Lung microvascular endothelial cell (primary cell): ENCODE measurements at places on chromosomes 7 and 10. TPM values are rescaled to one million over a fixed set of nuclear protein-coding genes. Genes with fewer than 3 reads are reported as not detected.

DNA sequence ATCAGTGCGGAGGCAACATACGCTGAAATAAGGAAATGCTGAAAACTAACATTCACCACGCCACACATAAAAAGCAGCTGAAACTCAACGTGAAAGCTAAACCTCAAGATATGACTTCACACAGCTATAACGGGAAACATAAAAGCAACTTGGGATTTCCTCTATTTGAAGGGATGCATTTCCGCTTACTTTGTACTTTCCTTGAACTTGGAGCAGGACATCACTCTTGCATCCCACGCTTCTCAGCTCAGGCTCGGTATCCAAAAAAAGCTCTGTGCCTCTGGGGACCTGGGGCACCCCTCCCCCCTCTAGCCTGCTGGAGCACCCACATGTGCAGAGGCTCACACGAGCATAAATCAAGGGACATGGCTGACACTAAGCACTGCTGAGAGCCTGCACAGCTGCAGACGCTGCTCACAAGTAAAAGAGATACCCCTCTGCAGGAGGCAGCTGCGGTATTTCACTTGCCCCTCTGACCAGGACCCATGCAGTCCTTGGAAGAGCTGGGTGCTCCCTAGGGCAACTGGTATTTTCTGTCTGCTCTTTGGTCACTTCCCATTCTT lies 34.2 kb downstream of the PARD3 start:
- DNase-seq, result no peak

Gene VSTM4
- 0.22 and 1.6 TPM in 2 replicates for total RNA-seq

DNA sequence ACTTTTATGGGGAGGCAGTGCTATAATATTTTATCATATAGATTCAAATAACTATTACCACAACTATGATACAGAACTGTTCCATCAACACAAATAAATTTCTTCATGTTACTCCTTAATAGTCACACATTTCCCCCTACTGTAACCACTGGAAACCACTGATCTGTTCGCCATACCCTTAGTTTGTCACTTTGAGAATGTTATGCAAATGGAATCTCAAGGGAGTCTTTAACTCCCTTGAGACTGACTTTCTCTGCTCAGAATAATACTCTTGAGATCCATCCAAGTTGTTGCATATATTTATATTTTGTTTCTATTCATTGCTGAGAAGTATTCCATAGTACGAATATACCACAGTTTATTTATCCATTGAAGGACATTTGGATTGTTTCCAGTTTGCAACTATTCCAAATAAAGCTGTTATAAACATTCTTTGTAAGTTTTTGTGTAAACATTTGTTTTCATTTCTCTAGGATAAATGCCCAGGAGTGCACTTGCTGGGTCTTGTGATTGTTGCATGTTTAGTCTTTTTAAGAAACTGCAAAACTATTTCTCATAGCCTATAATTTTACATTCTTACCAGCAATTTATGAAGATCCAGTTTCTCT lies 19.7 kb upstream of the PON2 start:
- no peak for DNase-seq

DNA sequence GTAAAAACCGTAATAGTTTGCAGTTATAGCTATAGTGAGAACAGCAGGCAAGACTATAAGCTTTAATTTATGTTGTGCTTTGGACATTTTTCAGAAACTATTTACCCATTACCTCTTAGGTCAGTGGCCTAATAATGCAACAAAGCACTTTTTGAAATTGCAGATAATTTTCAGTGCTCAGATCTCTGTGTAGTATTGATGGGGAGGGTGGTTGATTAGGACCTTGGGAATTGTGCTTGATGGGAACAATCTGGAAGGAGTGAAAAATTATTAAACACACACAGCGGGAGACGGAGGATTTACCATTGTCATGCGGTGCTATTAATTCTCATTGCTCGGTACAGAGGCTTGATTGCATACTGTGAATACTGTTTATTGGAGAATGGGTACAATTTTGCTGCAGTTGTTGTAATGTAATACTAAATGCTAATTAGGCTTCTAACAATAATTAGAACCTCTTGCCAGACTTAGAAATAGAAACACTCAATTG lies 304.8 kb downstream of the LRMDA start:
- no peak for DNase-seq

Gene UTF1
- not detected in 2 replicates for total RNA-seq

Gene ASB15
- not detected in 2 replicates for total RNA-seq

DNA sequence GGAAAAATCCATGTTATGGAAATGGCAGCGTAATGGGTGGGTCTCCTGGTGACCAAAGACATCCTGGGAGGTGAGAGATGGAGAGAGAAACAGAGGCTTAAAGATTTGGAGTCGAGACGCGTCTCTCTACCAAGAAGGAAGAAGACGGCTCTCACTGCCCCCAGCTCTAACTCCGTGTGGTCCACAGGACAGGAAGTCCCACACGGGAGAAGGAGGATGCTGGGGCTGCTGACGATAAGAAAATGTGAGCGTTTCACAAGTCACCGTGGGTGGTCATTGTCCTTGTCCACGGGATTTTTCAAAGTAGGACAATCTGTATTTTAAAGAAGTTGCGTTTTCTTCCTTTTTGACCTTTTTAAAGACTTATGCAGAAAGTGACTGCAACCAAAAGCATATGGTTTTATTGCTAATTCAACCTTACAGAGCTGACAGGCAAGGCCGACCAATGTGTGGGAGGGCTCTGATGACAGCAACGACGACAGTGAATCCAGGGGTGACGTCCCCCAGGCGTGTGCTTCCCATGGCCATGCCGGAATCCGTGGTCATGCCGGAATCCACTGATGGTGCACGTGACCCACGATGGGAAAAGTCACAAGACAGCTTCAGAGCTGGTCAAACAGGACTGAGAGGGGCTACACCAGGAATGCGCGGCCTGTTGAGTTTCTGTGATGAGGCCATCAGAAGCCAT lies 341.2 kb downstream of the PTPRN2 start:
- no peak for DNase-seq

DNA sequence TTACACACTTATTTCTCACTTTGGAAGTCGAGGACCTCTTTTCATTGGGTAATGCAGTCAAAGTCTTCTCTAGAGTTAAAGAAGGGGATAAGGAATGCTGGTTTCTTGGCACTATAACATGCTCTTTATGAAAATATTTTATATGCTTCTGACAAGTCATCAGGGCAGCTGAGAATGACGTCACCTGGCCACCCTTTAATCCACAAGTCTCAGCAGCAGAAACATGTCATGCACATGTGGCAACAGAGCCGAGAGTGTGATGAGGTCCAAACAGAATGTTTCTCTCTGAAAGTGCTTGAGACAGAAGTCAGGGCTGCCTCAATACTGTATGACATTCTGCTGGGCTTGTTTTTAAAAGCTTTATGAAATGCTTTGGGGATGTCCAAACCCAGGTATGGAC lies 63.5 kb upstream of the C10orf90 start:
- no peak for DNase-seq

DNA sequence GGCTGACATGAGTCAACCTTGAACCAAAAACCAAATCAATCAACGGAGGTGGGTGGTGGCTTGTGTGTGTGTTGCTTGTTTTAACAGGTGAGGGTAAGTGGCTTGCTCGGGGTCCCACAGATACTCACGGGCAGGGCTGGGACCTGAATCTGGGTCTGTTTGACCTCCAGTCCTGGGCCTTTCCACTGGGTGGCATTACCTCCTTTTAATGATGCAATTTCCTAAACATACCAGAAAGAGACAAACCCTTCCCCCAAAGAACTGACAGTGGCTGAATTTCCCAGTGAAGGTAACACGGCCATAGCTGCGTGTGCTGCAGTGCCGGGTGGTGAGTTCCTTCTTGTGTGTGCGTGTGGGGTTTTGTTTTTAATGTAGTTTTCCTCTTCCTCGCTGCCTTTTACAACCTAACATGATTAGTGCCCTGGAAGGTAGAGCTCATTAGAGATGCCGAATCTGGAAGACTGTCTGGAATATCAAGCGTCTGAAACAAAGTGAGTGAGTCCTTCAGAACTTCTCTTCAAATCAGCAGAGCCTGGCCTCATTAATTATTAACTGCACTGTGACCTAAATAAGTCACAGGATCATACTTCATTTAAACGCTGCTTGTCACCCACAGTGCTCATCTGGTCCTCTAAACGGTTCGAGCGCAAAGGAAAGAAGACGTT lies 166.1 kb upstream of the TCERG1L start:
- no peak for DNase-seq

- no peak for DNase-seq
These were observed 25.5 kb downstream of the RNLS start for GRCh38 chr10:88557658-88558057.

GRCh38 chr7:139570119-139570518 lies 46.6 kb downstream of the CLEC2L start:
- DNase-seq, result peak; percentile 5

- no peak for DNase-seq
These were observed 373.9 kb upstream of the NFE2L3 start for GRCh38 chr7:25777969-25778708.

DNA sequence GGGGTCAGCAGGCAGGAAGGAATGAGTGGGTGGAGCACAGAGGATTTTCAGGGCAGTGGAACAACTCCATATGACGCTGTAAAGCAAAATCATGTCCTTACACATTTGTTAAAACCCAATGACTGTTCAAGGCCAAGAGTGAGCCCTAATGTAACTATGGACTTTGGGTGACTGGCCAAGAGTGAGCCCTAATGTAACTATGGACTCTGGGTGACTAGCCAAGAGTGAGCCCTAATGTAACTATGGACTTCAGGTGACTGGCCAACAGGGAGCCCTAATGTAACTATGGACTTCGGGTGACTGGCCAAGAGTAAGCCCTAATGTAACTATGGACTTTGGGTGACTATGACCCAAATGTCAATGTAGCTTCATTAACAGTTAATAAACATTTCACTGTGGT lies 52.0 kb downstream of the PAXIP1 start:
- no peak for DNase-seq

GRCh38 chr10:69869291-69869961 lies 67.7 kb downstream of the COL13A1 start:
- DNase-seq, result peak; percentile 42

Gene EFCAB10
- not detected in 2 replicates for total RNA-seq

DNA sequence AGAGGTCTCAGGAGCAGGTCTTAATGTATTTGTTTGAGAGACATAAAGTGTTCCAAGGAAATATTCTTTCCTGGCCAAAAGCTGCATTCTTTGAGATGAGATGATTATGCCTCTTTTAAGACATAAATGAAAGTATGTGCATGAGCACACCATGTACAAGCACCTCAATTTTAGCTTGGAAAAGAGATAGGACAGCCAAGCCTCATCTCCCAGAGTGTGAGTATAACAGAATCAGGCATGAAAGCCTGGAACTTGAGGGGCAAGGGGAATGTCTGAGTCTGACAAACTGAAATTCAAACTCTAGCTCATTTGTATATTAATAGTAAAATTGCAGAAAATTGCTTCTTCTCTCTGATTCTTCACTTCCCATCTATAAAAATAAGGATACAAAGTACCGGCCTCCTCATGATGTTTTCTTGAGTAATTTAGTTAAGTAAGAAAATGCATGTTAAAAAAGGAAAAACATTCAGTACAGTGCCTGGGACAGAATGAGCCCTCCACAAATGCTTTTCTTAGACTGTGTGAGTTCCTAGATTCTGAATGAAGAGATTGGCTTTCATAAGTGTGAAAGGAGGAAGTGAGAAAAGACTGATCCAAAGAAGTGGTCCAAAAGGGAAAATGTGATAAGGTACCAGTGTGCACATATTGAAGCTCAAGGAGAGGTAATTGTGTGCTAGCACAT lies 1260.9 kb upstream of the SORCS1 start:
- no peak for DNase-seq

- DNase-seq, result peak; percentile 79
These were observed 19.6 kb downstream of the GIMAP5 start for GRCh38 chr7:150756858-150757257.

GRCh38 chr10:33914746-33915145 lies 580.3 kb upstream of the NRP1 start:
- DNase-seq, result no peak

GRCh38 chr10:72385724-72386123 lies 31.0 kb upstream of the DNAJB12 start:
- no peak for DNase-seq

DNA sequence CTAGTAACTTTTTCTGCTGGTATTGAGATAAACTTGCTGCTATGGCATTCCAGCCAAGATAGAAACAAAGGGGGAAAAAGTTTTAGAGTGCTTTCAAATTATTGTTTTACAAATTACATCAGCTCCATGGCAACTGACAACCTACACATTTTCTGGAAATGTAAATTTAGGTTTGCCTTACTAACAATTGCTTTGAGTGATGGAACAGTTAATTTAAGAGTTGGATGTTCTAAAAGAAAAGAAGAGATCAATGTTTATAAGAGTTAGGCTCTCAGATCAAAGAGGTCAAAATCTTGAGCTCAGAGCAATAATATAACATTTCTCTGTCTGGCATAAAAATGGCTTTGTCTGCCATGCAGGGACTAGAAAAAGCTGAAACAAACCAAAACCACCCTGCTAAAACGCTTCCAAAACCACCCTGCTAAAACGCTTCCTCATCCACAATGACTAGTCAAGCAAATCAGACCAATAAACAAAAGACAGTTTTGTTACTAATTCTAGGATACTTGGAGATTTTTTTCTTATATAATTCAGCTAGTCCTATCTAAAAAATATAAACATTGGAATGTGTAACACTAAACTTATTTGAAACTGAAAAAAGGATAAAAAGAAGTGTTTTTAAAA lies 32.3 kb downstream of the ORC5 start:
- no peak for DNase-seq

- peak; percentile 98 for DNase-seq
These were observed 200.3 kb downstream of the PRPF18 start for GRCh38 chr10:13787015-13787421.

DNA sequence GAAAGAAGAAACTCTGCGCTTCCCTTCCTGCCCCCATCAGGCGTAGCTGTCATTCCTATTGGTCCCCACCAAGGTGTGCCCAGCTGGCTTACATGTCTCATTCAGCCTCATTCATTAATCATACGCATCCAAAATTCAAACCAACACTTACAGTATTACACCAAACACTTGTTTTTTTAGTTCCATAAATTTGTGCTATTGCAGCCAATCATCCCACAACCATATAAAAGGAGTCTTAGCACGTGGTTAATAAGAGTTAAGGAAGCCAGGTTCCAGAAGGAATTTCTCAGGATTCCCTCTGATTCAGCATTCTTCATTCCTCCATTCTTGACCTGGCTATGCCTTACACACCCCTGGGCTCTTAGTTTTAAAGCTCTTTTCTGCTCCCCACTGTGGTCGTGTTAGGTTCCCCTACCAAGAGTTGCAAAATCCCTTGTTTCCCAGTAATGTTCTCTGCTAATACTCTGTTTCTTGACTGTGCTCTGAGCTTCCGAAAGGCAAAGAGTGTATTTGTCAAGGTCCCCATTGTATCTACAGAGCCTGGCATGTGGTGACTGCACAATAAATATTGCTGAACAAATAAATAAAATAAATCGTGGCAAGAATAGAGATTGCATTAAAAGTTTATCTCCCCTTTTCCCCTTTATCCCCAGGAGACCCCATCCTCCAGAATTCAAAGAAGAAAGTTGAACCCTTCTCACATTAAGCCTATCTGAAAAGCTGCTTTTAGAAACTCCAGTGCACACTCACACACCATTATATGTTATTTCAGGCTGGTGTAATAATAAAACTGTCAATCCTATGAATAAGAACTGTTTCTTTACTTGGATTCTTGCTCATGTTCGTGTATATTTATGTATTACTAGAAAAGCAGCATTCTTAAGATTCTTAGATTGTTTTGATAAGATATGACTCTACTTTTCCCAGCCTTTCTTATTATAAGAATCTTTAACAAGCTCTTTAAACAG lies 514.4 kb downstream of the INHBA start:
- peak; percentile 81 for DNase-seq

Gene CFAP58
- 1.1 and 3.0 TPM in 2 replicates for total RNA-seq

Gene MICALL2
- total RNA-seq, result 7.4 and 8.9 TPM in 2 replicates

Gene ANXA8
- under 0.01 TPM in 1 of 2 replicates, not detected in the other for total RNA-seq
